ENCODE measurements at places on chromosomes 5 and 9. TPM values are rescaled to one million over a fixed set of nuclear protein-coding genes. Genes with fewer than 3 reads are reported as not detected.
A peak's percentile ranks its signal among the peaks of the same experiment; 100 is the strongest.

The CDKN2B gene
- total RNA-seq, result 7.2 TPM

The SLC6A3 gene
- total RNA-seq, result not detected

DNA sequence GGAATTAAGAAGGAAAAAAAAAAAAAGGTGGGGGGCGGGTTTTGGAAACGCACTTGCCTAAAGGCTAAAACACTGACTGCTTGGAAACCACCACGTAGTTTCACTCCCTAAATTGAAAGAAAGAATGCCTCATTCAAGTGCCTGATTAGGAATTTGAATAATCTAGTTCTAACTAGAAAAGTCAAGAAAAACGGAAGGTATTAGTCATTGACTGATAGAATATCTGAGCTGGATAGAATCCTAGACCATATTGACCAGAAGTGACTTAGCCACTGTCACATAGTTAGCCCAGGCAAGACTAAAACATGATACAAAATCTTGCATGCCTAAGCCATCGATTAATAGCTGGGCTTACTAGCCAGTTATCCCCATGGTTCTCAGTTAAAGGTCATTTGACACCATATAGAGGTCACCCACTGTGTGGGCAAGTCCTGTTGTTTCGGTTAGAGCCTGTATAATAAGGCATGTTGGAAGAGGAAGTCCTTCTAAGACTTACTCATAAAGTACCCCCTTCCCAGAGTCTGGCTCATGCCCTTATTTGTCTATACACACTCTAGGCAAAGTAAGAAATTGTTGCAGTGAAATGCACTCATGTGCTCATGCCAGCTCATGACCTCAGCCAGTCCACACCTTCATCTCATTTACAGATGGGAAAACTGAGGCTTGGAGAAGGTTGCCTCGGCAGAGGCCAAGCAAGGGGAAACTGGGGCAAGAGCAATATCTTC is 40.2 kb downstream of the SH3RF2 start:
- H3K27ac ChIP-seq, result peak overlapping the region; percentile 56
- no peaks in the 10 kb centered on the region for H3K36me3 ChIP-seq
- peaks cover 37% of the 10 kb centered on the region for H3K4me1 ChIP-seq

- H3K27me3 ChIP-seq, result no peaks in the 10 kb centered on the region
- no peak for DNase-seq
- no peaks in the 10 kb centered on the region for H3K36me3 ChIP-seq
- peak overlapping the region; percentile 86 for H3K4me3 ChIP-seq
- H3K27ac ChIP-seq, result peak overlapping the region; percentile 86
These were observed 1.6 kb upstream of the TGFBR1 start for GRCh38 chr9:99103054-99103895.

DNA sequence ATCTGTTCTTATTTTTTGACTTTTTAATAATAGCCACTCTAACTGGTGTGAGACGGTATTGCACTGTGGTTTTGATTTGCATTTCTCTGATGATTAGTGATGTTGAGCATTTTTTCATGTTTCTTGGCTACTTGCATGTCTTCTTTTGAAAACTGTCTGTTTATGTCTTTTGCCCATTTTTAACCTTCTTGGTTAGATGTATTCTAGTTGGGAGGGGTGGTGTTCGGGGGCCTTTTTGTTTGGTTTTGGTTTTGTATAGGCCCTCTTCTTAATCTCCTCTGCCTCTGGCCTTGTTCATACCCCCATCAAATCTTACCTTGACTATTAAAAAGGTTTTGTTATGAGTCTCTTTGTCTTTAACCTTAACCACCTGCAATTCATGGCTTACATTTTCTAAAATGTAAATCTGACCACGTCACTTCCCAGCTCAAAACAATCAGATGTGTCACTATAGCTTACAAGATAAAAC is 107.8 kb upstream of the NR4A3 start:
- no peak for DNase-seq
- no peak overlapping the region for H3K4me3 ChIP-seq
- H3K27ac ChIP-seq, result no peak overlapping the region
- H3K27me3 ChIP-seq, result no peaks in the 10 kb centered on the region

DNA sequence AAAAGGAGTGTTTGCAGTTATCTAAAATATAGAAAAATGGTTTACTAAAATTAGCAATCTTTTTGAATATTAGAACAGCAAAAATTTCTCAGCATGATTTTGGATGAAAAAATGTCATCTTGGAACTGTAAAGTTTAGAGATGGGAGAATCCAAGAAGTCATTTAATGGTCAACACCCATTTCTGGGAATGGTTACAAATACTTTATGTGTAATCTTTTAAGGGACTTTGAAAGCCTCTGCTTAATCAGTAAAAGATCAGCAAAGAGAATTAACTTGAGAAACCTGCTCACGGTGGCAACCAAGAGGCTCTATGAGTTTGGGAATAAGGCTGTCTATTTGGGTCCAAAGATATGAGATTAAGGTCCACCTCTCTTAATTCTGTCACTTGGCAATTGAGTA is 13.0 kb downstream of the C1QTNF3 start:
- H3K27ac ChIP-seq, result no peak overlapping the region
- H3K4me3 ChIP-seq, result no peak overlapping the region
- no peaks in the 10 kb centered on the region for H3K27me3 ChIP-seq
- no peaks in the 10 kb centered on the region for H3K4me1 ChIP-seq
- no peak for DNase-seq
- H3K36me3 ChIP-seq, result peaks cover 7% of the 10 kb centered on the region

GRCh38 chr9:10268531-10269485 is 344.0 kb downstream of the PTPRD start:
- H3K4me1 ChIP-seq, result no peaks in the 10 kb centered on the region
- DNase-seq, result no peak
- H3K27ac ChIP-seq, result no peak overlapping the region
- H3K36me3 ChIP-seq, result no peaks in the 10 kb centered on the region
- H3K4me3 ChIP-seq, result no peak overlapping the region
- no peaks in the 10 kb centered on the region for H3K27me3 ChIP-seq

GRCh38 chr5:54573812-54574489 is 56.4 kb downstream of the SNX18 start:
- H3K4me3 ChIP-seq, result no peak overlapping the region
- H3K36me3 ChIP-seq, result no peaks in the 10 kb centered on the region
- H3K27ac ChIP-seq, result no peak overlapping the region
- H3K4me1 ChIP-seq, result peaks cover 3% of the 10 kb centered on the region

The IRX2 gene
- not detected for total RNA-seq

Data from psoas muscle (tissue), 8 donors.